ENCODE measurements at places on chromosomes 1 and 21.

GRCh38 chr1:3898994-3899753 is 898 bp downstream of the C1orf174 start:
- DNase-seq: no peak

DNA sequence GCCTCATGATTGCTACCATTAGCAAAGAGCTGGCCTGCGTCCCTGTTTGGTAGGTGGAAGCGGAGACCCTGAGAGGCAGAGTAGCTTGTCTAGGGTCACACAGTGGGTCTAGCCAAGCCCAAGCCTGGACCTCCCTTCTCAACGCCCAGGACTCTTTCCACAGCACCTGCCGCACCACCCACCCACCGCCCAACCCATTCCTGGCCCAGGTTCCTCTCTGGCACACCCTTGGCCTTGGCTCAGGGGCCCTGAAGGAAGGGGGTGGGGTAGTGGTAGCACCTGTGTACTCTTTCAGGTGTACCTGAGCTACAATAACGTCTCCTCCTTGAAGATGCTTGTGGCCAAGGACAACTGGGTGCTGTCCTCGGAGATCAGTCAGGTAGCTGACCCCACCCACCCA is 19.3 kb downstream of the FAM151A start:
- no peak for DNase-seq

DNA sequence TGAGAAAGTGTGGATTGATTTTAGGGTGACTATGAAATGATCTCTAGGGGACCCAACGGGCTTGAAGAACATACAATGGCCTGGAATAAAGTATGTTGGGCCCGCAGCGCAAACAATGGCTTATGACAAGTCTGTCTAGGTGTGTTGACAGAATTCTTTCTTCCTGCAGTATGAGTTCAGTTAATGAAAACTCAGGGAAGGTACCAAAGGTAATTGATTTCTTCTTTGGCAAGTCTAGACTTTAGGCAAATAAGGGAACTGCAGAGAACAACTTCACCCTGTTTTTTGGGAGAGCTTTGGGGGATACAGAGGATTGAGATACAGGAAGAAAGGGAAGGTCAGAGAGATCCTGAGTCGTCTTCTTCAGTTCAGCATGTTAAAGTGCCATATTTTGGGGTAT is 7.8 kb upstream of the FMO2 start:
- DNase-seq: no peak

DNA sequence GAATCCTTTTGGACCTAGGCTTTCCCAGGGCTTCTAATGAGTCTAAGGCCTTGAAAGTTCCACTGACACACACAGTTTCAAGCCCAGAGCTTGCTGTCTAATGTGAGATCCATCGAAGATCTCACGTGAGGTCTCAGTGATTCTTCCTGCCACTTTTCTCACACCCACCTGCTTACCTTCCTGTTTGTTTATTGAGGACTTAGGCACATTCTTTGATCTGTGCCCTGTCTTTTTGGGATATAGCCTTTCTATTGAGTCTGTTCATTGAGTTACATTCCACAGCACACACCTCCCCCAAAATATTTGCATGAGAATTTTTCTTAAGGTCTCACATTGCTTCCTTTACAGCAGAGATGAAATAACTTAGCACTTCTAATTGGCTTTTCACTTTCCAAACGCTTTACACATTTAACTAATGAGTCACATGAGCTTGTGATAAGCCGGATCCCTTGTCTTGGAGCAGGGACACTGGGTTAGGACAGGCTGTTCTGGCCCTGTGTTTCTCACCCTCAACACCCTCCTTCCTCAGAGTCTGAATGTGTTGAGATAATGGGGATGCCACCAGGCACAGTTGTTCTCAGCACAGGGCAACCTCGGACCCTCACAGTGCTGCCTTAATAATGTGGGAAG is 288.3 kb downstream of the TM2D1 start:
- no peak for DNase-seq

DNA sequence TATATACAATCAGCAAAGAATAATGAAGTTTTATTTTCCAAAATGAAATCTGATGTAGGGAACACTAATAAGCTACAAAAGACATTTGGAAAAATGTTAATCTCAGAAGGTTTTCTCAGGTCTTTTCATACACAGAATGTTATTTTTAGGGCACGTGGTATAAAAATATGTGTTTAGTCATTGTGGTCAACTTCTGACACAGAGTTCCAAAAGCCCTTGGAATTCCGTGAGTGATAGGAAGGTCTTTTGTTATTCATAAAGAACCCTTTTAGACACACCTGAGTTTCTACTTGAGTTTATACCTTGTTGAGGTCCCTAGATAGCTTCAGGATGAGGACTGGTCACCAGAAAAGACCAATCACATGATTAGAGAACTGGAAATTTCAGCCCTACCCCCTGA is 277.6 kb upstream of the NCAM2 start:
- peak; percentile 50 for DNase-seq

DNA sequence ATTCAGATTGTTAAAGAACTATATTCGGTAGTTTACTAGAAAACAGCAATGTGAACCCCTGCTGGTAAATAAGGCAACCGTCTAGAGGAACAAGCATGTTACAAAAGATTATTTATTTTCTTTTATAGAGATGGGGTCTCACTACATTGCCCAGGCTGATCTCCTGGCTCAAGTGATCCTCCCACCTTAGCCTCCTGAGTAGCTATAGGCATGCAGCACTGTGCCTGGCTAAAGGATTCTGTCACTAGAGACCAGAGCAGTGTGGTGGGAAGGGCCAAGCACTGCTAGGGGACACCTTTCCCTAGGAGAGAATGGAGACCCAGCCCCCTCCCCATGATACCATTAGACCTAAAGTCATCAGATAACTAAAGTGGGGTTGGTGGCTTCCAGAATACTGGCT is 28.9 kb downstream of the SLC27A3 start:
- no peak for DNase-seq

DNA sequence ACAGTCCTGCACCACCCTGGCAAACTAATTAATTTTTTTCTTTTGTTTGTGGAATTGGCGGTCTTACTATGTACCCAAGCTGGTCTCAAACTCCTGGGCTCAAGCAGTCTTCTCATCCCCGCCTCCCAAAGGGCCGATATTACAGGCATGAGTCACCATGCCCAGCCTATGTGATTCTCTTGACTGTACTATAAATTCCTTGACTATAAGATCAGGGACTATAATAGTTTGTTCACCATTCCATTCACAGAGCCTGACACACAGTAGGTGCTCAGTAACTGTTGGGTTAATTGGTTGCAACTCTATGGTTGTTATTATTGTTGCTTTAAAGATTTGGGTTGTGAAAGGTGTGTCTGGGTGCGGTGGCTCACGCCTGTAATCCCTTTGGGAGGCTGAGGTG is 17.2 kb downstream of the DAP3 start:
- DNase-seq: peak; percentile 3

DNA sequence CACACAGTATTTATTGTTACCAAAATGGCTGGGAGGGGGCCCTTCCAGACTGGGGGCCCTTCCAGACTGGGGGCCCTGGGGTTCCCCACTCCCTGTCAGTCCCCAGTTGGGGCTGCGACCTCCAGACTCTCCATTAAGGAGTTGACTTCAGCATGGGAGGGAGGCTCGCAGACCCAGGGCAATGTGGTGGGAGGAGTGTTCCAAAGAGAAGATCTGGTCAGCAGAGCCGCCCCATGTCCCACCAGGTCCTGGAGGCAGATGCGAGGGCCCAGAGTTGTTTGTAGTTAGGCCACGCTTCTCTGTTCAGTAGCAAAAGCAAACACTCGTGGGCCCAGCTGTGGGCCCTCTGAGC is 285.5 kb downstream of the LRRC40 start:
- no peak for DNase-seq

DNA sequence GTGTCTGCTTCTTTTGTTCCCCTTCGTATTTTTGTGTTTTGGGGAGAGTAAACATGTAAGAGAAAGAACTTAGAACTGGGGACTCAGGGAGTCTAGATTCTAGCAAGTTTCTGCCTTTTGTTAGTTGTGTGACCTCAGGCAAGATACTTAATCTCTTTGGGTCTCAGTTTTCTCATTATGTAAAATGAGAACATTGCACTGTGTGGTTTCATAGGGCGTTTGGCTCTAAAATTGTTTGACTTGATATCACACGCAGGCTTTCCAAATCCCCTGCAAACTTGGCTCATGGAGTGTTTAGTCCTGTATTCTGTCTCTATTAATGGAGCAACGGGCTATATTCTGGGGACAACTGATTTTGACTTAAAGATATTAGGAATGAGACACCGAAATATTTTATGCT is 57.7 kb downstream of the NTNG1 start:
- no peak for DNase-seq
